ENCODE measurements at places on chromosomes 1 and 21. TPM values are rescaled to one million over a fixed set of nuclear protein-coding genes. Genes with fewer than 3 reads are reported as not detected.

PKP1 gene
- 0.09 TPM for total RNA-seq

FAM110D gene
- total RNA-seq: not detected

CHML gene
- total RNA-seq: 30.4 TPM

CHIA gene
- total RNA-seq: not detected

RER1 gene
- total RNA-seq: 118 TPM

PAPPA2 gene
- 0.05 TPM for total RNA-seq

- no peak overlapping the region for H3K27ac ChIP-seq
- no peak overlapping the region for H3K4me3 ChIP-seq
- no peaks in the 10 kb centered on the region for H3K4me1 ChIP-seq
- DNase-seq: no peak
- no peaks in the 10 kb centered on the region for H3K27me3 ChIP-seq
Measured at GRCh38 chr1:64296459-64296858, 93.0 kb downstream of the UBE2U start.

DNA sequence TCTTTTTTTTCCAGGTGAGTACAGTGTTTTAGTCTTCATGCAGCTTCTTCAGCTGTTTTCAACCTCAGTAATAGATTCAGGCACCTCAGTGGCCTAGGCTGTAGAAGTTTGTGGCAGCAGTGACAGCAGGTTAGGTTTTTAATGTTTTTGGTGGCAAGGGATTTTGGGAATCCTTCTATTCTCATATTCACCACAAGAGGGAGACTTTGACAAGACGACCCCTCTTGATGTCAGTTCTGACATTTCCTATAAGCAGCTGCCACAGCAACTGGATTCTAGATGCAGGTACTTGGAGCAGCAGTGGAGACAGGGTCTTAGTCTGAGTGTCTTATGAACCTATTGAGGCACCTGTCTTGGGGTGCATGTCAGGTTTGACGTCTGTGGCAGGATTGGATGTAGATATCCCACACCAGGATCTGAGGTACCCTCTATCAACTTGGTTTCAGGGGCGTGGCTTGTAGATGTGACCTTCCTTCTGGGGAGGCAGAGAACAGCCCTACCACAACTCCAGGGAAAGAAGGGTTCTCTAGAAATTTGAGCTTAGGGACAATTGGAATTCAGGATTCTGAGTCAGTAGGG lies 1104.2 kb upstream of the TMPRSS15 start:
- no peak for DNase-seq
- no peaks in the 10 kb centered on the region for H3K36me3 ChIP-seq
- H3K4me1 ChIP-seq: no peaks in the 10 kb centered on the region

DNA sequence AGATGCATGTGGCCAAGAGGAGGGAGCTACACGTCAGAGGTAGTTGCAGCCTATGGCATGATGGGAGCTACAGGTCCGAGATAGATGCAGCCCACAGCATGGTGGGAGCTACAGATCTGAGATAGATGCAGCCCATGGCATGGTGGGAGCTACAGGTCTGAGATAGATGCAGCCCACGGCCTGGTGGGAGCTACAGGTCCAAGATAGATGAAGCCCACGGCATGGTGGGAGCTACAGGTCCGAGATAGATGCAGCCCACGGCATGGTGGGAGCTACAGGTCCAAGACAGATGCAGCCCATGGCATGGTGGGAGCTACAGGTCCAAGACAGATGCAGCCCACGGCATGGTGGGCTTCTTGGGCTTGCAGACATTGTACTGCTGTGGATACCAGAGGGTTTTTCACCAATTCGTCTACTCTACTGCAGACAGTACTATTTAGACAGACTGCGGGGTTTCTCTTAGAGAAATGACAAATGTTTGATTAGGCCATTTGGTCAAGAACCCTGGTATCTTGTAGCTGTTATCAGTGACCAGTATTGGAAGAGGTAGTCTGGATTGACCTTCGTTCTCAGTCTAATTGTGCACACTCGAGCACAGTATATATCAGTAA lies 127.4 kb downstream of the DHRS3 start:
- H3K4me3 ChIP-seq: no peak overlapping the region
- H3K36me3 ChIP-seq: peaks cover 6% of the 10 kb centered on the region
- no peak overlapping the region for H3K27ac ChIP-seq

- H3K4me3 ChIP-seq: no peak overlapping the region
- no peaks in the 10 kb centered on the region for H3K27me3 ChIP-seq
Measured at GRCh38 chr1:111769517-111770146, 13.9 kb downstream of the DDX20 start.

DNA sequence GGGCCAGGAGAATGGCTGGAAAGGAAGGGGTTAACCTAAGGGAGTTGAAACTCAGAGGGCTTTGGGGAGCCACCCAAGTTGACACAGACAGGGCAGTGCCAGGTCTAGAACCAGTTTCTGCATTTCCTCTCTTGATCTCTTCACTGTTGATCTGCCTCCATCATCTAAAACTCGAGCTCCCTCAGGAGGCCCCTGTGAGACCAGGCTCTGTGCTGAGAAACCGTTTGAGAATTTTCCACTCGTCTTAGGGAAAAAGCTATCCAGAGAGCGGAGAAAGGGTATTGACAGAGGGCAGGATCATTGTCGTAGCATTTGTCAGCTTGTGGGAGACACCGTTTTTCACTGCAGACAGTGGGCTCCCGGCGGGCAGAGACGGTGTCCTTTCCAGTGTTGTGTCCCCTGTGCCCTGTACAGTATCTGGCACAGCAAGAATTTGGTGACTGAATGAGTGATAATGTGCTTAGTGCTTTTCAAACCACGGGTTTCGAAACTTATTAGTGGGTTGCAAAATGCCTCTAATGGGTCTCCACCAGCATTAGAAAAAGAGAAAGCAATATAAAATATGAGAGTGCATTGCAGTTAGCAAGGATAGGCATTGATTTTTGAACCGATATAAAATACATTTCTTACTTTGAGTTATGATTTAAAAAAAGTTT lies 31.1 kb downstream of the PROK1 start:
- H3K27ac ChIP-seq: no peak overlapping the region
- H3K27me3 ChIP-seq: peaks cover 24% of the 10 kb centered on the region
- H3K4me3 ChIP-seq: no peak overlapping the region
- no peaks in the 10 kb centered on the region for H3K36me3 ChIP-seq

- H3K27ac ChIP-seq: no peak overlapping the region
- H3K4me3 ChIP-seq: no peak overlapping the region
- DNase-seq: no peak
- no peaks in the 10 kb centered on the region for H3K27me3 ChIP-seq
- no peaks in the 10 kb centered on the region for H3K36me3 ChIP-seq
- H3K4me1 ChIP-seq: peaks cover 6% of the 10 kb centered on the region
Measured at GRCh38 chr21:27677546-27677945, 710.7 kb upstream of the ADAMTS5 start.
